ENCODE measurements at places on chromosomes 16 and 17. TPM values are rescaled to one million over a fixed set of nuclear protein-coding genes. Genes with fewer than 3 reads are reported as not detected.

DNA sequence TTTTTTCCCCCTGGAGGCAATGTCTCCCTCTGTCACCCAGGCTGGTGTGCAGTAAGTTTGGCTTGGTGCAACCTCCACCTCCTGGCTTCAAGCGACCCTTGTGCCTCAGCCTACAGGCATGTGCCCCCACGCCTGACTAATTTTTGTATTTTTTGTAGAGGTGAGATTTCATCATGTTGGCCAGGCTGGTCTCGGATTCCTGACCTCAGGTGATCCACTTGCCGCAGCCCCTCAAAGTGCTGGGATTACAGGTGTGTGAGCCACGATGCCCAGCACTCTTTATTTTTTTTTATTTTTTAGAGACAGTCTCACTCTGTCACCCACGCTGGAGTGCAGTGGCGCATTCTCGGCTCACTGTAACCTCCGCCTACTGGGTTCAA is 113.2 kb downstream of the ABCC6 start:
- no peak for DNase-seq

DNA sequence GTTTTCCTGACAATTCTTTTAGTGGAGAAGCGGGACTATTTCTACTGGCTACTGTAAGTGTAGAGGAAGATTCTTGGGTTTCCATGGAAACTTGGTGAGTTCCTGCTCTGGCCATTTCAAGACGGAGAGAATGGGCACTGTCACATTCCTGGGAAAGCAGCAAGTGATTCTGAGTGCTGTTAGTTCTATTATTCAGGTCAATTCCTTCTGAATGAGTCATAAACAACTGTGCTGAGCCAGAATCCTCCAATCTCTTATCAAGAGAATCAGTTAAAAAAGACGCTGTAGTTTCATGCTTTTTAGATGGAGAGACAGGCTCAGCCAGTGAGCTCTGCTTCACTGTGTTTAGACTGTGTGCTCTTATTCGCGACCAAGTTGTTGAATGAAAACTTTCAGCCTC is 19.6 kb downstream of the AKAP10 start:
- no peak for DNase-seq

DNA sequence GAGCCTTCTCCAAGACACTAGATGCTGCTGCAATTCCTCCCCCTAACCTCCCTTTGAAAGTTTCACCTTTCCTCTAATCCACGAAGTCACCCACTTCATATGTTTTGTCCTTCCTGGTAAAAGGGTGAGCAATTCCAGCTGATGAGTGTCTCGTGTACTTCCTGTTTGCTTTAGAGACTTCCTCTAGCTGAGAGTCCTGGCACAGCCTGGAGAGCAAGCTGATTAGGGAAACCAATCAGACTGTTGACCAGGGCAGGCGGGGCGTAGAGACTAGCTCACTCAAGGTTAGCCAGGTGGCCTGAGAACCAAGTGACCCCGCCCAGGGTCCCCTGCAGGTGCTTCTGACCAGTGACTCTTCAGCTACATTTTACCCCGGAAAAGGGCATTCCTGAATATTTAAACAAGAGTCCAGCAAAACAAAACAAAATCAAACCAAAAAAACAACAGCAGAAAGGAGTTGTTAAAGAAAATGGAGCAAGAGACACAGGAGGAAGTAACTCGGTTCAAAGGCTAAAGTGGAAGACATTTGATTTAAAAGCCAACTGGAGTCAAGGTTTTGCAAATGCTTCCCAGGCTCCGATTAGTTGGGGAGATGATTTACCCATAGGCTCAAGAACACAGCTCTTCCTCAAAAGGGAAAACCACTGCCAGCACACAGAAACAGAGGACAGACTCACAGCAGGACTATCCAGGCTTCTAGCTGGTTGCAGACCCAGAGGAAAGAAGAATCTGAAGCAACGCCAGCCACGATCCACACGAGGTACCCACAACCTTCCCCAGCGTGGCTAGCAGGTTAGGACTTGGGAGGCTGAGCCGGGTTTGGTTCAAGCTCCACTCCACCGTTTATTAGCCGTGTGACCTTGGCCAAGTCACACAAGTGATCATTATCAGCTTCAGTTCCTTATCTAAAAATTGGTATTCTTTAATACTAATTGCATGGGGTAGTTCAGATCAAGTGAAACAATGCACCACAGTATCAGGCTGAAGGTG is 13.4 kb downstream of the HSPB9 start:
- DNase-seq, result no peak

GRCh38 chr17:73613271-73614233 is 30.7 kb downstream of the SDK2 start:
- DNase-seq, result peak; percentile 78

DNA sequence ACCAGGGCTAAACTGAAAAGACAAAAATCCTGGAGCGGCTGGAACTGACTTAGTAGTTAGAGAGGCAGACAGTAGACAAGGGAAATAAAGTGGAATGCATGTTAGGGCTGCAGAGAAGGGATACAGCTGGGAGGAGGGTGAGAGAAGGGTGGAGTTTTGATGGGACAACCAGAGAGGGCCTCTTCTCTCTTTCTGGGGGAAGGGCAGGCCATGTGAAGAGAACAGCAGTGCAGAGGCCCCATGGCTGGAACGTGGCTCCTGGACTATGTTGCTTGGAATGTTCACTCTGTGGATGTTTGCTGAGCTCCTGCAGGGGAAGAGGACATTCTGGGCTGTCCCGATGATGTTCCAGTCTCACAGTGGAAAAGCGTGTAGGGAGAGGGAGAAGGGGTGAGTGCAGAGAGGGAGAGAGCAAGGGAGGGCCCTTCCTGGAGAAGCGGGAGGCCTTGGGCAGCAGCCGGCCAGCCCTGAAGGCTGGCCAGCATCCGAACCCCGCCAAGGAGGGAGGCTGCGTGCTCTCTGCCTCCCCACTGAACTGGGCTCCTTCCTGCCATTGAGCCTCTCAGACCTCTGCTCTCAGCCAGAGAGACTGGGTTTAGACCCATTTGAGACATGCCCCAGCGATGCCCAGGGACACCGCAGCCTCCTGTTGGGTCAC is 33.1 kb upstream of the GSE1 start:
- DNase-seq, result no peak

DNA sequence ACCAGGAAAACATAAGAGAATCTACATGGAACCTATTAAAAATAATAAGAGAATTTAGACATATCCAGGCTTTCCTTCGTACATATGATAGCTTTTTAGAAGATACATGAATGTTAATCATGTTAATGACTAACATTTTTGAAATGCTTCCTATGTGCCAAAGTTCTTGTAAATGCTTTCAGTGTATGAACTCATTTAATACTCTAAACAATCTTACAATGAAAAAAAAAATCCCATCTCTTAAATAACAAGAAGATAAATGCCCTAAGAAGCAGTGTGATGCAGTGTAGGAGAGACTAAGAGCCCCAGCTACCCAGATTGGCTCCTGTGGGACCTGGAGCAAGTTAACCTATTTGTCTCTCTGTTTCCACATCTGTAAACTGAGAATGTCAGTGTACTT is 220.4 kb upstream of the MYOCD start:
- no peak for DNase-seq

DNA sequence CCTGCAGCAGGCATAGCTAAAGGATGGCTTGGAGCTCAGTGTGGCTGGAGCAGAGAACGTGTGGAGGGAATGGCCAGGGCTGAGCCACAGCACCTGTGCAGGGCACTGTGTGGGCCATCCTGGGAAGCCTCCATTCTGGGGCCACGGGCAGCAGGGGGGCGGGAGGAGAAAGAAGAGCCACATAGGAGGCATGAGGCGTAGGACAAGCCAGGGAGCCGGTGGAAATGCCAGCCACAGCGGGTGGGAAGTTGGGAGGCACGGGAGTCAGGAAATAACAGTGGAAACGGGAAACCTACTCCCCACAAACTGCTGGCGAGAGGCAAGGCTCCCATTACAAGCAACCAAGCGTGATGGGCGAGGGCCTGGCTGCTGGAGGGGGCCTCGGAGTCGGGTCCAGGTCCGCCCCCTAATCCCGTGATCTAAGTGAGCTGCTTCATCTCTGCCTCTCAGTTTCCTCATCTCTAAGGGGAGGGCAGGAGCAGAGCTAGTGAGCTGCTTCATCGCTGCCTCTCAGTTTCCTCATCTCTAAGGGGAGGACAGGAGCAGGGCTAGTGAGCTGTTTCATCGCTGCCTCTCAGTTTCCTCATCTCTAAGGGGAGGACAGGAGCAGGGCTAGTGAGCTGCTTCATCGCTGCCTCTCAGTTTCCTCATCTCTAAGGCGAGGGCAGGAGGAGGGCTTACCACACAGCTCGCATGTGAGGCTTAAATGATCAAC is 104.9 kb downstream of the ADCY9 start:
- no peak for DNase-seq

GRCh38 chr17:6948562-6948961 is 47.3 kb upstream of the ALOX12 start:
- DNase-seq, result no peak

GRCh38 chr16:10501016-10501607 is 79.3 kb downstream of the EMP2 start:
- no peak for DNase-seq

DNA sequence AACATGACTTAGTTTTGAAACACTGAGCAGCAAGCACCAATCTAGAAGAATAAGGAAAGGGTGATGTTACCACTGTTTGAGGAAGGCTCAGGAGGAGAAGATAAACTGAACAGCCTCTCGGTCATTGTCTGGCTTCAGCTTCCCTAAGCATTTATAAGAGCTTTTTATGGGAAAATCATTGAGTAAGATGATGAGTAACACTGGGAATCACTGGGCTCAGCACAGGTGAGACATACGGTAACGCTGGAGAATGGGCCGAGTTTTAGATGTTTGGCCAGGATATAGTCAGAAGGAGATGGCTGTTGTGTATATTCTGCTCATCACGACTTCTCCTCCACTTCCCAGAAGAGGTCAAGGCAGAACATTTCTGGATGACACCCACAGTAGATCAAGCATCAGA is 42.2 kb upstream of the ALOX12 start:
- no peak for DNase-seq

- DNase-seq, result no peak
Observed at GRCh38 chr16:22093996-22094395, 1.7 kb downstream of the VWA3A start.

GRCh38 chr17:37761059-37761458 is 16.2 kb upstream of the HNF1B start:
- DNase-seq, result no peak

- DNase-seq, result no peak
Observed at GRCh38 chr16:79723583-79724168, 123.1 kb upstream of the MAF start.

- DNase-seq, result no peak
Observed at GRCh38 chr16:1103636-1103980, 7.6 kb upstream of the C1QTNF8 start.

GRCh38 chr17:8154608-8155155 is 2.5 kb upstream of the PER1 start:
- no peak for DNase-seq

DNA sequence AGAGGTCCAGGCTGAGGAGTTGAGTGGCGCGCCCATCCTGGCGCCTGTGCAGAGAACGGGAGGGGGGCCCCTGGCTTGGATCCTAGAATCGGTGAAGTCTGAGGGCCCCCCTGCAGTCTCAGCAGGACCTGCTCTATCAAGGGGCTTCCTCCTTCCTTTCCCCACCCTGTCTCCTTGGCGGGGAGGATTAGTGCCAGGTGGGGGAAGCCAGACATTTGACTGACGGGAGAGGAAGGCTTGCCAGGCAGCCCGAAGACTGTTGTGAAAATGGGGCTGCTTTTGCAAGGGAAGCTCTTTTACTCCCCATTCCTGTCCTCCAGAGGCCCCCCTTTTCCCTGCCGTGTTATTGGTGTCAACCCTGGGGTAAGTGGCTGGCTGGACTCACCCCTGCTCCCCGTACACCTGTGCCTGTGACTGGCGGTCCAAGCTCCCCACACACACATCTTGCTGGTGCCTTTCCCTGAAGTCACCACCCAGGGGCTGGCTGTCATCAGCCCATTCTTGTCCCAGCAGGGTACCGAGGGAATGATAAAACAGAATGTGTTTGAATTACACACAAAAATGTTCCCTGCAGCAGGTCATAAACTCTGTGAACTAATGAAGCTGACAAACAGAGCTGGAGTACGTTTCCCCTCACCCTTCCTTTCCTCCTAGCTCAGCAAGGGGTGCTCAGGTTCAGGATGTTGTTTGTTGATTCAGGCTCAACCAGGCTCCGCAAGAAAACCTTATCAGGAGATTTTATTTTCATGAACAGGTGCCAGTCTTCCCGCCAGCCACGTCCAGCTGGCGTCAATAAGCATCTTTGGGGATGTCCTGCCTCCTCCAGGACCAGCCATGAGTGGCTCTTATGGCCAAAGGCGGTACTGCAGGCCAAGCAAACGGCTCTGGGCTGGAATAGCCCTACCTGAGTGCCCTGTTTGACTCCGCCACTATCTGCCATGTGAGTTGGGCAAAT is 4.4 kb upstream of the ARMC7 start:
- DNase-seq, result no peak

DNA sequence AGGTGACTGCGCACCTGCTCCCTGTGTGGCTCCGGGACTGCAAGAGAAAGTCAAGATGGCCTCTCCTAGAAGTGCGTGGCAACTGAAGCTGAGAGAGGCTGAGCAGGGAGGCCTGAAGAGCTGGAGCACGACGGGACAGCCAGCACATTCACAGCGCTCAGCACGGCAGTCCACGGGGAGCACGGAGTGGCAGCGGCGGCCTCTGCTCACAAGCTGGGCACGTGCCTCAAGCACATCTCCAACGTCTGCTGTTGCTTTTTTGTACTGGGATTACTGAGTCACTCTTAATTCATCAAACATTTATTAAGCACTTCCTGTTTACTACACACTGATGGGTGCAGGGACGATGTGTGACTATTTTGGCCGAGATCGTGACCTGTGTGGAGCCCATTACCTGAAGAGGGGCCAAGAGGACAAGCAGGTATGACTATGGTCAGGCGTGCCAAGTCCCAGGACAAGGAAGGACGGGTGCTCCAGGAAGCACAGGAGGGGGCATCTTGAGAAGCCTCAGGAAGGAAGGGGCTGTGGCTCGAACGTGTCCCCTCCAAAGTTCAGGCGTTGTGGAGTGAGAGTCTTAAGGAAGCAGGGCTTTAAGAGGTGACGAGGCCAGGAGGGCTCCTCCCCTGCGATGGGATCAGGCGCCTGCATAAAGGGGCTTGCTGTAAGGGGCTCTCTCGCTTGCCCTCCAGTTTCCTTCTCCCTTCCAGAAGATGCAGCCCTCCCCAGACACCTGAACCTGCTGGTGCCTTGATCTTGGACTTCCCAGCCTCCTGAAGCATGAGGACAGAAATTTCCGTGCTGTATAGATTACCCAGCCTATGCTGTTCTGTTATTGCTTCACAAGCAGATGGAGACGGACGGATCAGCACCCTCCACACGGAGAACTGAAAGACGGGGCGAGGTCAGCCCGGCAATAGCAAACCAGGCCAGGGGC is 105.8 kb downstream of the ADCY9 start:
- no peak for DNase-seq

Gene NPIPA7
- 4.3 TPM for polyA plus RNA-seq

Gene MPP3
- 6.3 TPM for polyA plus RNA-seq

Gene GUCY2D
- 0.03 TPM for polyA plus RNA-seq

Gene AARS1
- 91.1 TPM for polyA plus RNA-seq
